ENCODE measurements at places on chromosomes 1 and 21. TPM values are rescaled to one million over a fixed set of nuclear protein-coding genes. Genes with fewer than 3 reads are reported as not detected.

Gene CYP4A11
- not detected for total RNA-seq

Gene KCNE2
- 0.22 TPM for total RNA-seq

Gene CASZ1
- 82.0 TPM for total RNA-seq

Gene LRIG2
- total RNA-seq, result 11.5 TPM

Gene RNU1-2
- total RNA-seq, result 6,195 TPM

Gene DNAI4
- 10.9 TPM for total RNA-seq

DNA sequence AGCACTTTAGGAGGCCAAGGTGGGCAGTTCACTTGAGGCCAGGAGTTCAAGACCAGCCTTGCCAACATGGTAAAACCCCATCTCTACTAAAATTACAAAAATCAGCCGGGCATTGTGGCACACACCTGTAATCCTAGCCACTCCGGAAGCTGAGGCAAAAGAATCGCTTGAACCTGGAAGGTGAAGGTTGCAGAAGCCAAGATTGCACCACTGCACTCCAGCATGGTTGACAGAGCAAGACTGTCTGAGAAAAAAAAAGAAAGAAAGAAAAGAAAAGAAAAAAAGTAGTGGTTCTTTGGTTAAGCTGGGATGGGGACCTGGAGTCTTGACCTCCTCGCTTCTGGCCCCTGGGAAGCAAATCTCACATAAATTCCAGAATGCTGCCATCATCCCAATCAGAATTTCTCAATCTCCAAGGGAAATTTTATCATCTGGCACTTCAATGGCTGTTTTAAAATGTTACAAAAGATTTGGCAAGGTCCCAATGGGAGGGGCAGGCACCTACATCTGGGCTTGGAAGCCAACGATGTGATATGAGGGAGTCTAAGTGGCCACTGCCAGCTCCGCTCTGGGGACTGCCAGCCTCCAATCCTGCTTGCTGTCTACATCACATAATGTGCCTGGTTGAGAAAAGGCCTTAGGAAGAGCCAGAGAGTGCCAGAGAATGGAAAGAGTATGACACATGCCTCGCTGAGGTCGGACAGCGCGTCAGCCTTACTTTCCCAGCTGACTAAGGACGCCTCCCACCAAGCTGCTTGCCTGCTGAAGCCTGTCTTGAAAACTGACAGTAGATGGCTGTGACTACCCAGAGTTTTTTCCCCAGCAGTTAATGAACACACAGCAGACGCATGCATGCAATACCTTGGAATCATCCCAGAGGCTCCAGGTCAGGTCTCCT is 42.1 kb upstream of the SRP9 start:
- peak; percentile 80 for DNase-seq

- DNase-seq, result no peak
These were observed 2.0 kb downstream of the CAMK2N1 start for GRCh38 chr1:20483833-20484518.

DNA sequence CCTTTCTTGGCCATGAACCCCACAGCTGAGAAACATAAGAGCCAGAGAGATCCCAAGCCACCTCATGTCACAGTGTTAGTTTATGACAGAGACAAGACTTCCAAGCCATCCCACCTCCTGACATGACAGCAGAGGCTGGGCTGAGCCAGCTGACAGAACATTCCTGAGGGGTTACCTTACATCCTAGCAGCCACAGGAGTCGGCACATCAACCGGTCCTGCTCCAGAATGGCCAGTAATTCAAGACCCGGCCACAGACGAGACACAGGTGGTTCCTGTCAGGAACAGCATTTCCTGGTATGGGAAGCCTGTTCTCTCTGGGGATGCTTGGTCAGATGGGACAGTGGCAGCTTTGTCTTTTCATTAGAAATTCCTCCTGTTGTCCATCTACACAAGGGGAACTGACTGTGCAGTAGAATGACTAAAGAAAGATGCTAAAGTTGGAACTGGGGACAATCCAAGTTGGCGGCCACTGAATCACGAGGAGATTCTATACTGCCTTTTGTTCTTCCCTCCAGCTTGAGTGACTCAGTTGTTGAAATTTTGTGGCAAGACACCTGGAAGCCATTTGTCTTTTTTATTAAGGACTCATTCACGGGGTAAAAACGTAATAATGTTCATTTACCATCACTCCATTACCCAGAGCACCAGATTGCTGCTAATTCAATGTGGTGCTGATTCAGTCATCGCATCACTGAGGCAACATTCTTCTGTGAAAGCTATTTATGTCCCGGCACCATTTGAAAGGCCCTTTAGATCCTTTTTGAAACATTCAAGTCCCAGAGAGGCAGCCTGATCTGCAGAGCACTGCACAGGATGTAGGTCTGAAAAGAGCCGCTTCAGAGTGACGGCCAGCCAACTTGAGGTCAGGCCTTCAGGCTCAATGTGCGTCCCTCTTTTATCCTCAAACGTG is 37.2 kb upstream of the NPL start:
- no peak for DNase-seq

DNA sequence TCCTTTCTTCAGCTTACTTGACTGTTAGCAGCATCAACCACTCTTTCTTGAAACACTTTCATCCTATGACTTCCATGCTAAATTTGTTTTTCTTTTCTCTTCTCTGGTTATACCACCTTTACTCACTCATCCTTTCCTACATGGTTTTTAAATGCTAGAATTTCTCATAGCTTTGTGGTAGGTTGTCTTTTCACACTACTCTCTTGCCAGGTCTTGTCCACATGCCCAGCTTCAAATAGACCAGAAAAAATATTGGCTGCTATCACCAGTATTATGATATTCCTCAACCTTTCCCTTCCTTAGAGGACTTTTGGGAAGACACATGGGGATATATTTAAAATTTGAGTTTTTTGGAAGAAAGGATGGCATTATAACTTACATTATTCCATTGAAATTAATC is 48.8 kb downstream of the PPP1R12B start:
- no peak for DNase-seq

DNA sequence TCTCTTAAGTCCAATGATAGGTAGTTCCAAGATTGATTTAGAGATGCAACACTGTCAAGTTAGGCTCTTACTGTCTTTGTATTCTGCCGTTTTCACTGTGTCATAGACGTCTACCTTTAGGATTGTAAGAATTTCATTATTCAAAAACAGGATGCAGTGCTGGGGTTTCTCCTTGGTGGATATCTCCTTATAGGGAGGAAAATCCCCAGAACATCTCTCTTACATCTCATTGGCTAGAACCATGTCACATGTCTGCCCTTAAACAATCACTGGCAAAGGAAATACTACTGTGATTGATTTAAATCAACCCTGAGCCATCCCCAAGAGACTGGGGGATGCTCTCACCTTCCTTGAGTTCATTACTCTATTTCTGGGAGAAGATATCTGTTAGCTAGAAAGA is 10.9 kb upstream of the FUBP1 start:
- no peak for DNase-seq

DNA sequence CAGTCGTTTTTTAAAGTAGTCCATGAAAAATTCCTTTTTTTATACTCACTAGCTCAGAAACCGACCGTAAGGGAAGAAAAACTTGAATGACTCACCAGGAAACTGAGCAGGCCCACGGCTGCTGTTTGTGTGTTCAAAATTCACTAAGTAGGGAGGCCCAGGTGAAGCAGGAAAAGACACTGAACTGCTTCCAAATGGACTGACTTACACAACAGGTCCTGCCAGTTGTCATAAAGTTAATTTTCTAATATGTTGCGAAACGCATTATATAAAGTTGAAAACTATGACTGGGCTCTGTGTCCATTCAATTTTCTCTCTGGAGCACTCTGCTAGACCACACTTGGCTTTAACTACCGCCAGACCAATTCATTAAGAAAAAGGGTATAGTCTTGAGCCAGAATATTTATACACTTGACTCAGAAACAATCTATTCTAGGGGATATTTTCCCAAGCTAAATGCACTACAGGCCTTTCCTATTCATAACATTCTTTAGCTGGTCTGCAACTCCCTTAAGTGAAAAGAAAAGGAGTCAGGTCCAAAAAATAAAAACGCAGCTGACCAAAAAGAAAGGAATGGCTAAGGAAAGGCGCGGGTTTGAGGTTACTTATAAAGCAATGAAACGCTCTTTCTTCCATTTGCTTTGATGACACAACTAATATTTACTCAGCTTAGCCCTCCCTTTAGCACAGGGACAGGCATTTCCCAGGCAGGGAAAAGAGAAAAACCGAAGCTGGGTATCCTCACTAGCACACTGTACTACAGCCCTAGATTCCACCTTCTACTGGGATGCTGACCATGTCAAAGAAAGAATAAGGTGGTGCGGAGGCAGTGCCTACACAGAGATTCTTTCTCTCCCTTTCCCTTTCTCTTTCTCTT is 306.3 kb upstream of the ESRRG start:
- DNase-seq, result no peak

DNA sequence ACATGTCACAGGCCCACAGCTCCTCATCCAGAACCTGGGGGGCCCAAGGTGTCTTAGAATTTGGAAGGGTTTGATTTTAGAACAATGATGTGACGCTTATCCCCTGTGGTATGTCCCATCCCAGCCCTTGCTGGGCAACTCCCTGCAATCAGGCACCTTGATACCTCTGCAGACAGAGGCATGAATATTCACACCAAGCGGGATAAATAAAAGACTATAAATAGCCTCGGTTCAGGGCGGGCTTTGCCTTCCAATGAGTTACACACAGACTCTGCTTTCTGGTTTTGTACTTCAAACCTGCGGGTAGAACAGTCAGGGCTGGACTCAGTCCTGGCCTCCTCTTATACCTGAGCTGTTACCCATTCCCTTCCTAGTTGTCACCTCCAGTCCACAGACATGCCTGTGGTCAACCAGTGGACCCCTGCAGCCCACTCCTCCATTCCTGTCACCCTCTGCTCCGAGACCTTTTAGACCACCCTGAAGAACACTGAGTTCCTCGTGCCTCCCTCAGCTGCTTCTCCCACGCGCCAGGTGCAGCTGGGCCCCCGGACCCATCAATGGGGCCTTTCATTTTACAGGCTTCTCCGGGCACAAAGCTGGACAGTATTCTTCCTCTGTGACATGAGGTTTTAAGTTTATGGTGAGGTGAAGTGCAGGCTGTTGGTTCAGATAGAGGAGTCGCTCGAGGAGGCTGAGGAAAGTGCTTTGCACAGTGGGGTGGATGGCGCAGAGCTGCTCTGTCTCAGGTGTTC is 120.1 kb upstream of the TNR start:
- DNase-seq, result no peak

DNA sequence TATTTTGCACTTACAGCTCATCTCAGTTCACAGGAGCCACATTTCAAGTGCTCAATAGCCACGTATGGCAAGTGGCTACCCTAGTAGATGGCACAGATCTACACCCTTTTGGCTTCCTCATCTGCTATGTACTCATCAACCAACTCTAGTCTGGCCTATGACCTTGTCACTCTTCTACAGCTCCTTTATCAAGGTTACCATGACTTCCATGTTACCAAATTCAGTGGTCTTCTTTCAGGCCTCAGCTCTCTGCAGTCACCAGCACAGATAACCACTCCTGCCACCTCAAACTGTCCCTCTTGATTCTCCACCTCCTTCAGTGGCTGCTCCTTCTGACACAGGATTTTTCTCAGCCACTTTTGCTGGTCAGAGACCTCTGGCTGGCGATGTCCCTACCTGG is 11.7 kb upstream of the USP48 start:
- DNase-seq, result no peak

GRCh38 chr1:59318271-59318860 is 21.5 kb downstream of the FGGY start:
- no peak for DNase-seq

DNA sequence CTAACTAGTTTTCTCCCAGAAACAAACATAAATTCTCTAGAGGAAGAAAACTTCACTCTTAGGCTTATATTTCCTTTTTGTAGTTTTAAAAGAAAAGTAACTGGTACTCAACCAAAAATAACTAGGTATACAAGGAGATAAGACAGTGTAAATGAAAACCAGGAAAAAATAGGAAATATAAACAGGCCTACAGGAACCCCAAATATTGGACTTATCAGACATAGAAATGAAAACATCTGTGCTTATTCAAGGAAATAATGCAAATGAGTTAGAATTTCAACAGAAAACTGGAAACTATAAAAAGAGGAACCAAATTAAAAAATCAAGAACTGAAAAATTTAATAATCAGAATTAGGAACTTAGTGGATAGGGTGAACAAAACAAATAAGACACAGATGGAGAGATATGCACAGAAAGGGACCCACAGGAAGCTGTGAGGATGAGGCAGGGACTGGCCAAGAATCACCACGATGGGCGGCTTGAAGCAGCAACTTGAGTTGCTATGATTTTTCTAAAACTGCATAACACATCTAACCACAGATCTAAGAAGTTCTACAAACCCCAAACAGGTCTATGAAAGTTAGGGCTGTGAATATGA is 67.5 kb upstream of the ACTRT2 start:
- DNase-seq, result no peak

DNA sequence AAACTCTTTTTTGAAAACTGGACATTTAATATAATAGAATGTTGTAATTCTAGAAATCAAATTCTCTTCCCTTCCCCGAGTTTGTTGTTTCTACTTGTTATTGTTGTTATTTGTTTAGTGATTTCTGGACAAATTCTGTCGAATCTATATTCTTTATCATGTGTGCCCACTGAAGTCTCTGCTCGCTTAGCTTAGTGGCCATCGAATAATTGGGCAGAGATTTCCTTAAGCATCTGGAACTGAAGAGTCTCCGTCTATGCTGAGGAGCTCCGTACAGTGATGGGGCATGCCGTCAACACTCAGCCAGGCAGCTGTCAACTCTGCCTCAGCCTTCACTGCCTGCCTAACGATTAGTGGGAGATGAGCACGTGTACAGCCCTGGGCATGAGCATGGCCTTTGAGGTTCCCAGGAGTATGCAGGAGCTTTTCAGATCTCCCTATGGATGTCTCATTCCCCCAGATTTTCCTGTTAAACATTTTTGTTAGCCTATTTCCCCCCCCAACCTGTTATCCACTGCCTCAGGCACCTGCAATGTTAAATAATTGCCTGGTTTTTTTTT is 66.8 kb downstream of the SLX9 start:
- DNase-seq, result no peak

GRCh38 chr1:169812131-169812530 is 17.4 kb upstream of the METTL18 start:
- DNase-seq, result no peak

DNA sequence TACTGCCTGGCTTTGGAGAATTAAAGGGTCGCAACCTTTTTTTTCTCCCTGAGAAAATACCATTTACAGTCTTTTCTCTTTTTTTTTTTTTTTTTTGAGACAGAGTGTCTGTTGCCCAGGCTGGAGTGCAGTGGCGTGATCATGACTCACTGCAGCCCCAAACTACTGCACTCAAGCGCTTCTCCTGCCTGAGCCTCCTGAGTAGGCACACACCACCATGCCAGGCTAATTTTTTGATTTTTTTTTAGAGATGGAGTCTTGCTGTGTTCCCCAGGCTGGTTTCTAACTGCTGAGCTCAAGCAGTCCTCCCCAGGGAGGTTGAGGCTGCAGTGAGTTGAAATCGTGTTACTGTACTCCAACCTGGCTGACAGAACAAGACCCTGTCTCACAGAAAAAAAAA is 24.6 kb downstream of the UBE4B start:
- DNase-seq, result no peak

GRCh38 chr1:245008761-245009160 is 144.4 kb upstream of the HNRNPU start:
- DNase-seq, result no peak

- DNase-seq, result no peak
These were observed 14.2 kb upstream of the MCOLN3 start for GRCh38 chr1:85062425-85063026.
